ENCODE measurements at places on chromosomes 3 and 15.

GRCh38 chr15:31464216-31465082, 137.8 kb downstream of the KLF13 start:
- no peaks in the 10 kb centered on the region for H3K36me3 ChIP-seq
- H3K27me3 ChIP-seq = no peaks in the 10 kb centered on the region
- no peak overlapping the region for H3K27ac ChIP-seq
- H3K4me3 ChIP-seq = no peak overlapping the region
- H3K4me1 ChIP-seq = peaks cover 8% of the 10 kb centered on the region
- no peak for DNase-seq

DNA sequence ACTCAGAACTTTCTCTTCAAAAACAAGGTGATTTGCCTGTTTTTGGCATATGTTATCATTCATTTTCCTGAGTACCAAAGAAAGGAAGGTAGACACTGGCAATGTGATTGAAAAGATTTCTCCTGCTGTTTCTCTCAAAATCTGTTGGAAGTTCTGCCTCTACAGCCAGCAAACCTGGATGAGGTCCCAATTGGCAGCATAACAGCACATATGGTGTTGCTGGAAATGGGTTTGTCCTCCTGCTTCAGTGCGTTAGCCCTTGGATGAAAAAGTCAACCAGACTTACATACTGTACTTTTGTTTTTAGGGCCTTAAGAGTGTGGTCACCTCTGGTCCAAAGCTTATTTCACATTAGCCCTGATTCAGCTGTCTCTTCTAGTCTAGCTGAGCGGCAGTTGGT, 237.6 kb upstream of the MME start:
- H3K27me3 ChIP-seq = no peaks in the 10 kb centered on the region
- H3K27ac ChIP-seq = no peak overlapping the region
- H3K4me1 ChIP-seq = no peaks in the 10 kb centered on the region
- H3K4me3 ChIP-seq = no peak overlapping the region
- no peak for DNase-seq
- no peaks in the 10 kb centered on the region for H3K36me3 ChIP-seq

GRCh38 chr3:23805633-23806533, at the start of gene UBE2E1:
UBE2E1 (plus strand) TSS chr3:23805955; CDS start chr3:23807270, 1,315 bp downstream.
- H3K4me3 ChIP-seq = peak within 1 kb of the TSS; percentile 98
- H3K27ac ChIP-seq = peak within 1 kb of the TSS; percentile 93
- H3K36me3 ChIP-seq = no peaks in the 10 kb centered on the region
- no peaks in the 10 kb centered on the region for H3K27me3 ChIP-seq
- peak; percentile 77 for DNase-seq

GRCh38 chr3:197584733-197585132, 29.0 kb upstream of the BDH1 start:
- H3K27me3 ChIP-seq = no peaks in the 10 kb centered on the region
- no peak overlapping the region for H3K27ac ChIP-seq
- no peaks in the 10 kb centered on the region for H3K36me3 ChIP-seq
- no peak for DNase-seq
- H3K4me1 ChIP-seq = no peaks in the 10 kb centered on the region

- H3K36me3 ChIP-seq = no peaks in the 10 kb centered on the region
- no peak for DNase-seq
- H3K27me3 ChIP-seq = peaks cover 6% of the 10 kb centered on the region
- no peaks in the 10 kb centered on the region for H3K4me1 ChIP-seq
- no peak overlapping the region for H3K4me3 ChIP-seq
- no peak overlapping the region for H3K27ac ChIP-seq
Observed at GRCh38 chr3:185519021-185519420, 20.2 kb upstream of the TMEM41A start.

GRCh38 chr3:51739110-51739509, 32.2 kb downstream of the GRM2 start:
- no peaks in the 10 kb centered on the region for H3K4me1 ChIP-seq
- no peak for DNase-seq
- H3K27me3 ChIP-seq = no peaks in the 10 kb centered on the region
- no peak overlapping the region for H3K4me3 ChIP-seq

DNA sequence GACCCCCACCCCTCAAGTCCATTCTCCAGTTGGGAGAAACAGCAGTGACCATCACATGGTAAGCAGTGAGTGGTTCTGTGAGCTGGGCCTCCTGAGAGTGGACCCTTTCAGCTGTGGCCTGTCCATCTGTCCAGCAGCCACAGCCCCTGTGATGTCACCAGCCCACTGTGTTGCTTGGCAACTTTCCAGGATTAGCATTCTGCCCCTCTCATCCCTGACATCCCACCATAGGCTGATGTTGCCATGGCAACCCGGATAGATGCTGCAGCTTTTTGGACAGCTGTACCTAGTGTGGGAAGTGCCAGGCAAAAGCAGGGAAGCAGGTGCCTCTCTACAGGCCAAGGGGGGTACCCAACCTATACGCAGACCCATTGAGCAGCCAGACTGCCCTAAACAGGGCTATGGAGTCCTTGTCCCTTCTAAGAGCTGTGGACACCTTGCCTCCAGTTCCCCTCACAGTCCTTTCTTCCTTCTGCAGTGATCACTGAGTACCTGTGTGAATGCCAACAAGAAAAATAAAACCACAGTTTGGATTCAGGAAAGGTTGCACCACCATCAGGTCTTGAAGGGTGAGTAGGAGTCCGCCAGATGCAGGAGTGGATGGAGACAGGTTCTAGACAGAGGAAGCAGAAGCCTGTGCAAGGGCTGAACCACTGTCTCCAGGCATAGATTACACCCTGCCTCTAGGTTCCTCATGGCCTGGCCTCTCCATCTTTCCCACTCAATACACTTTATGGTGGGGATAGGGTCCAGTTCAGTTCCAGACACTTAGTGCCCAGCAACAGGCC, at the start of gene DNAH1:
DNAH1 (plus strand) TSS at position 343 of the 788 bp plus-strand sequence. CDS start 6,124 bp downstream, outside the sequence.
- DNase-seq = no peak
- peak within 1 kb of the TSS; percentile 42 for H3K4me3 ChIP-seq
- H3K27ac ChIP-seq = no peak within 1 kb of the TSS
- H3K36me3 ChIP-seq = no peaks in the 10 kb centered on the region

DNA sequence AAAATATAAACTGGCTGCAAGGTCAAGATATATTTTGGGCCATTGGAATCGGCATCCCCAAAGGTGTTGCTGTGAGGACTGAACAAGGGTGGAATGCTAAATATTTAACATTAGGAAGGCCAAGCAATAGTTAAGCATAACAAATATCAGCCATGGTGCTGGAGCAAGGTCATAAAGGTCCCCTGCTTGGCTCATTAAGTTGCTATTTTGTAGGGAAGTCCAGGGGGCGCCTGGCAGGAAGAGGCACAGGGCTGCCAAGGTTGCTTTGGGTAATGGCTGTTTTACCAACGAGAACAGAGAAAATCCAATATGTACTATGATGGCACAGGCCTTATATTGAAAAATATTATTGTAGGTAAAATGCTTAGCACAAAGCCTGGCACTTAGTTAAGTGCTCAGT, 62.2 kb downstream of the SLC15A2 start:
- no peak overlapping the region for H3K27ac ChIP-seq
- no peak for DNase-seq
- H3K4me1 ChIP-seq = no peaks in the 10 kb centered on the region

DNA sequence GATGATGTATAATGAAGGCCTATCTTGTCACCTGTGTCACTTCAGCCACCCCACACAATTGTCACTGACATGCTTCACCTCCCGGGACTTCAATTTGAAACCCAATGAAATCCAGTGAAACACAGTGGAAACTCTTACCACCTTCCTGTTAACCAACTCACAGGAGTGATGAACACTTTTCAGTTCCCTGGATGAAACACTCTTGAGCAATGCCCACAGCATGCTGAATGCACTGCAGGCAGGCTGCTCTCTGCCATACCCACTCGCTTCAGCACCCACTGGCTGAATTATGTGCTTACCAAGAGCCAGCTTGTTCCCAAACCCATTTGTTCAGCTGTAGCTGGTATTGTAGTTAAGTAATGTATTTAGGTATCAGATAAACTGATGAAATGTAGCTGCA, 47.0 kb downstream of the MAP2K1 start:
- no peak overlapping the region for H3K27ac ChIP-seq
- no peaks in the 10 kb centered on the region for H3K27me3 ChIP-seq
- no peak overlapping the region for H3K4me3 ChIP-seq
- DNase-seq = no peak
- H3K36me3 ChIP-seq = peaks cover 34% of the 10 kb centered on the region

- no peak overlapping the region for H3K27ac ChIP-seq
- H3K27me3 ChIP-seq = no peaks in the 10 kb centered on the region
Observed at GRCh38 chr15:29089731-29090616, 179.6 kb downstream of the NSMCE3 start.

GRCh38 chr15:70097063-70097320, 725 bp downstream of the TLE3 start:
- peak overlapping the region; percentile 95 for H3K27ac ChIP-seq
- no peak for DNase-seq
- peaks cover 53% of the 10 kb centered on the region for H3K4me1 ChIP-seq
- H3K4me3 ChIP-seq = peak overlapping the region; percentile 78
- no peaks in the 10 kb centered on the region for H3K27me3 ChIP-seq
- H3K36me3 ChIP-seq = peaks cover 4% of the 10 kb centered on the region

DNA sequence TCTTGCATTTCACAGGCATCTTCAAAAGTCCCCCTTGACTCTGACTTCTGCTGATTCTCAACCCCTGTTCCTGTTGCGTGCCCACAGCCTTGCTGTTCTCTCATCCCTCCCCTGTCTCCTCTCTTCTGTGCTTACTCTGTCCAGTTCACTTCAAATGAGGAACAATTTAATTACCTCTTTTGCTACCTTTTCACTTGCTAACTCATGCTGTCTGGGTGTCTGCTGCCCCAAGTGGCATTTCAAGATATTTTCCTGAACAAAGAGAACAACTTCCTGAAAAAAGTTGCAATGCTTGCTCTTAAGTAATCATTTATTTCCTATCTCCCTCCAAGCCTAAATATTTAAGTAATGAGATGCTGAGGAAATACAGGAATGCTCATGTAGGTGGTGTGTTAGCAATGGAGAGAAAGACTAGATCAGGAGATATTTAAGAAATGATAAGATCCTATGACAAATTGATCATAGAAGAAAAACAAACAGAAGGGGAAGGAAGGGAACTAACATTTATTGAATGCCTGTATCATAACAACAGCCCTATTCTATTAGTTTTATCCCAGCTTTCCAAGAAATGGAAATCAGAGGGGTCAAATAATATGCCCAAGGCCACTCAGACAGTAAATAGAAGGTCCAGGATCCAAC, 42.2 kb downstream of the SV2B start:
- no peaks in the 10 kb centered on the region for H3K4me1 ChIP-seq
- no peak for DNase-seq
- H3K27ac ChIP-seq = no peak overlapping the region
- no peak overlapping the region for H3K4me3 ChIP-seq
- H3K36me3 ChIP-seq = no peaks in the 10 kb centered on the region
- H3K27me3 ChIP-seq = no peaks in the 10 kb centered on the region

DNA sequence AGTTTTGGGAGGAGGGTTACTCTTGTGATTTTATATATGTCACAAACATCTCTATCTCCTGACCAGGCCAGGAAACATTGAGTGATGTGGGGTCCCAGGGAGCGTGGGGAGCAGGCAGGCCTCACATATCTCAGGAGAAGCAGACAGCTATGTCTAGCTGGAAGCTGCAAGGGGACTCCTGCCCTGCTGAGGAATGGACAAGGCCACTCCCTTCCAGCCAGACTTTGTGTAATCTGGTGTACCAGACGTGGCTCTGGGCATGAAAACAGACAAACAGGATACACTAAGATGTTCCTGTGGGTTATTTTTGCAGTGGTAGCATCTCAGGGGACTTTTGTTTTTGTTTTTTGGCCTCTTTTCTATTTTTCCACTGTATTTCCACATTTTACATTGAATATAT, 23.2 kb downstream of the CYP8B1 start:
- peak overlapping the region; percentile 58 for H3K27ac ChIP-seq
- H3K27me3 ChIP-seq = no peaks in the 10 kb centered on the region
- no peak overlapping the region for H3K4me3 ChIP-seq
- DNase-seq = no peak
- H3K4me1 ChIP-seq = peaks cover 25% of the 10 kb centered on the region

DNA sequence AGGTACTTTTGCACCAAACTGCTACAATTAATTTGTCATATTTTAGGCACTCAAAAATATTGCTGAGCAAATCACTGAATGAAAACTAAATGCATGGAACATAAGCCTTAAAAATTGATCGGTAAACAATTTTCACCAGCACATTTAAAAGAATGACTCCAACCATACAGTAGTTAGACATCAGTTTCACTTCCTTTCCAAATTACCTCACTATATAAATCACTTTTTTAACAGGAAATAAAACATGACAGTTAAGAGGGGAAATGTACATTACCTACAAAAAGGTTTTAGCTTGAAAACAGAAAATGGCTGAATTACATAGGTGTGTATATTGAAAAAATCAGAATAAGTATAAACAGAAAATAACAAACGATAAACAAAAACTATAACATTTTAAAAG, 108.4 kb downstream of the SERPINI1 start:
- no peaks in the 10 kb centered on the region for H3K4me1 ChIP-seq
- H3K27me3 ChIP-seq = no peaks in the 10 kb centered on the region
- no peak overlapping the region for H3K27ac ChIP-seq
- H3K36me3 ChIP-seq = no peaks in the 10 kb centered on the region

Data from tibial artery (tissue), 4 donors.